ENCODE measurements at places on chromosomes 13 and 19.

DNA sequence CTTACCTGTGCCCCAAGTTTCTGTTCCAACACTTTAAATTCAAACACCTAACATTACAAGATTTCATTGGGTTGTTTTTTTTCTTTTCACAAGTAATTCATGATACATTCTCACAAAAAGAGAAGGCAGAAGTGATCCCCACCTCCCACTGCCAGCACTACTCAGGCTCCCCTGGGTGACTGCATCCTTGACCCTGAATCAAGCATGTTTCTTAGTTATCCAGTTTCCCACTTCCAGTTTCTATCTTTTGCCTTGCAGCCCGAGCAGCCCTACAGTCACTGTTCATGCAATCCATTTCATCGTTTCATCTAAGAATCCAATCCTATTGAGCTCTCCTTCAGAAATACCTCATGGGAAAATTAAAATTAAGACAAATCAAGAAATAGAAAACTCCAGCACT is 61.4 kb downstream of the RNASEH2B start:
- no peak for DNase-seq

GRCh38 chr13:30806784-30807183 is 71.4 kb downstream of the ALOX5AP start:
- DNase-seq, result no peak

DNA sequence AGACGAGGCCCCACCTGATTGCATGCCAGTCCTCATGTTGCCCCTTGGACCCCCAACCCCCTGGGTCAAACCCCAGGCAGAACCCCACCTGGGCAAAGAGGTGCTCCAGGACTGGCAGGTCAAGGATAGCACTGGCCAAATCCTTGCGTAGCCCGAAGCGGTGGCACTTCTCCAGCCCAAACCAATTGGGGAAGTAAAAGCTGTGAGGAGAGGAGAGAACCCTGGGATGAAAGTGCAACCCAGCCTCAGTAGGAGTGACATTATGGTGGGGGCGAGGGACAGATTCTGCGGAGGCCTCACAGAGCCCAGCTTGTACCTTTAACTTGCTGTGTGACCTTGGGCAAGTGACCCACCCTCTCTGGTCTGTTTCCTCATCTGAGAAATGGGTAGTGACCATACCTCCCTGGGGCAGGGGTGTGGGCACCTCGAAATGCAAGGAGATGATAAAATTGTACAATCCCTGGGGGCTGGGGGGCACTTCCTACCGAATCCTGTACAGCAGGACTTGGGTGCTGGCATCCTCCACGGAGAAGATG is 4.4 kb downstream of the JAK3 start:
- no peak for DNase-seq

DNA sequence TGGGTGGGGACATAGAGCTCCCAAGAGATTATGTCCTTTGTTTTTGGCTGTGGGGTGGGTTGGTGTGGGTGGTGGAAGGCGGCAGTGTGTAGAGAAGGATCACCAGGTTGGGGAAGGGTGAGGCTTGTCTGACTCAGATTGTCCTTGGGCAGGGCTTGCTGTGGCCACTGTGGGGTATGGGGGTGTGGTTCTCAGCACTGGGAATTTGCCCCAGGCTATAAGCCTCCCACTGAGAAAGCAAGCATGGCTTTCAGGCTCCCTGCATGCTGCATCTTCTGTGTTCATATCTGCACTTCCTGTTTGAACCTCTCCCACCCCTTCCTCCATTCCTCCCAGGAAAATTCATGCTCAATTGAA is 34.9 kb downstream of the DNAJC15 start:
- peak; percentile 30 for DNase-seq

- peak; percentile 91 for DNase-seq
Measured at GRCh38 chr19:2462635-2463421, 6.1 kb upstream of the LMNB2 start.

DNA sequence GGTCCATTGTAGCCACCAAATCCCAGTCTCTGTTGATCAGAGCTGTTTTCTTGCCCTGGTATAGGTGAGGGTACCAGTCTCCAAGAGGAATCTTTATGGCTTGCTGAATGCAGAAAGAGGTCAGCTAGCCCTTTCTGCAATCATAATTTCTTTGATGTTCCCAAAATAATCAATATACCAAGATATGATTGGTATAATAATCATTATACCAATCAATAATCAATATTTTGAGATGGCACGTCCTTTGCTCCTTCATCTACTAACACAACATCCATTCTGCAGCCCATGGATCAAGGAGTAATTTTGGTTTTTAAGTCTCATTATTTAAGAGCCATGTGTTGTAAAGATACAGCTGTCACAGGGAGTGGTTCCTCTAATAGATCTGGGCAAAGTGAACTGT is 31.5 kb upstream of the CHST8 start:
- DNase-seq, result no peak

Data from right cardiac atrium (tissue), 5 donors.